ENCODE measurements at places on chromosomes 4 and X. TPM values are rescaled to one million over a fixed set of nuclear protein-coding genes. Genes with fewer than 3 reads are reported as not detected.

Gene ADGRA3
- 15.2 TPM for total RNA-seq

Gene SH3TC1
- total RNA-seq: 217 TPM

Gene MAGEB10
- not detected for total RNA-seq

Gene UGDH
- total RNA-seq: 65.5 TPM

Gene ATRX
- 101 TPM for total RNA-seq

Gene USP17L15
- not detected for total RNA-seq

Gene MAGED4
- 28.9 TPM for total RNA-seq

Gene JCHAIN
- total RNA-seq: not detected
